ENCODE measurements at places on chromosomes 16 and 17. TPM values are rescaled to one million over a fixed set of nuclear protein-coding genes. Genes with fewer than 3 reads are reported as not detected.

PIRT gene
- total RNA-seq: not detected

TBC1D3H gene
- not detected for total RNA-seq

MAPT gene
- total RNA-seq: under 0.01 TPM

RNF43 gene
- total RNA-seq: 4.6 TPM

RHBDL3 gene
- total RNA-seq: not detected

MEIOB gene
- total RNA-seq: 0.24 TPM

PLXDC1 gene
- total RNA-seq: not detected

GCGR gene
- total RNA-seq: not detected

Data from tracheal epithelial cell (primary cell).